ENCODE measurements at places on chromosomes 7 and 10.

DNA sequence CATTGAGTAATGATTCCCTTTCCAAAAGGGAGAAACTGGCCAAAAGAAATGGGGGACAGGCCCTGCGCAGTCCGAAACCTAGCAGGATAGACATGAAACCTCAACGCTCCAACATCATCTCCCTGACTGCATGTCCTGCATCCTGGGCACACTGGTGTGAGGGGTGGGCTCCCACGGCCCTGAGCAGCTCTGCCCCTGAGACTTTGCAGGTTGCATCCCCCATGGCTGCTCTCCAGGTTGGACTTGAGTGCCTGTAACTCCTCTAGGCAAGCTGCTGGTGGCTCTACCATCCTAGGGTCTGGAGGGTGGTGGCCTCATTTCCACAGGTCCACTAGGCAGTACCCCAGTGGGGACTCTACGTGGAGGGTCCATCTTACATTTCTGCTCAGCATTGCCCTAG, 16.3 kb upstream of the CRYGN start:
- no peak for DNase-seq

DNA sequence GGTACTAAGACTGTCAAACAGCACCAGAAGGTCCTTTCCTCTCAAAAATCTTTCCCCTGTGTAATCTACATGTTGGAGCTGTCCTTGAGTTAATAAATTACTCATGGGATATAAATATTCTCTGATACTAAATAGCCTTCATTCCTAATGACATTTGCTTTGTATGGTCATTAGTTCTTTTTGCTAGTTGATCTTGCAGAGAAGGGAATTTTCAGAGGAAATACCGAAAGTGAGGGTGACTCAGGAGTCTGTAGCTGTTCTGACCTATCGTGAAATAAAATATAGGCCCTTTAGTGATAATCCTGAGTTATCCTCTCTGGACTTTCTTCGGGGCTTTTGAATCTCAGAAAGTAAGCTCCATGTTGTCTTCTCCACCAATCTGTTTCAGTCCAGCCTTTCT, 19.4 kb upstream of the CLDN12 start:
- no peak for DNase-seq

GRCh38 chr10:61815496-61815895, 86.0 kb upstream of the ARID5B start:
- DNase-seq = no peak

DNA sequence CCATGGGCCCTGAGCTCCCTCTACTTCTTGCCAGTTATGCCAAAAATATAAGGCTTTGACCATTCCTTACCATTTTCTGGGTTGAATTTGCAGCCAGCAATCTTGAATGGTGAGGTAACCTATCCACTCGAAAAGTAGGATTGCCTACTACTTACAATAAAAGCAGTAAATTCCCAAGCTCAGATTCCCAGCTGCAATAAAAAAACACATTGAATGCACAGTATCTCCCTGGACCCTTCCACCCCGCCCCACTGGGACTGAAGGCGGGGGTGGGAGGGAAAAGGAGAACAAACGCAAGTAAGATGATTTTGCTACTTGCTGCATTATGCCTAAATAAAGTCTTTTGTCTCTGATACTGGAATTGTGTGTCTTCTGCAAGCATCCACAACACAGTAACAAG, 301.9 kb downstream of the HGF start:
- no peak for DNase-seq

- DNase-seq = no peak
These were observed 42.4 kb downstream of the MRPS33 start for GRCh38 chr7:140972344-140972743.

GRCh38 chr10:13862546-13863233, 275.9 kb downstream of the PRPF18 start:
- no peak for DNase-seq

DNA sequence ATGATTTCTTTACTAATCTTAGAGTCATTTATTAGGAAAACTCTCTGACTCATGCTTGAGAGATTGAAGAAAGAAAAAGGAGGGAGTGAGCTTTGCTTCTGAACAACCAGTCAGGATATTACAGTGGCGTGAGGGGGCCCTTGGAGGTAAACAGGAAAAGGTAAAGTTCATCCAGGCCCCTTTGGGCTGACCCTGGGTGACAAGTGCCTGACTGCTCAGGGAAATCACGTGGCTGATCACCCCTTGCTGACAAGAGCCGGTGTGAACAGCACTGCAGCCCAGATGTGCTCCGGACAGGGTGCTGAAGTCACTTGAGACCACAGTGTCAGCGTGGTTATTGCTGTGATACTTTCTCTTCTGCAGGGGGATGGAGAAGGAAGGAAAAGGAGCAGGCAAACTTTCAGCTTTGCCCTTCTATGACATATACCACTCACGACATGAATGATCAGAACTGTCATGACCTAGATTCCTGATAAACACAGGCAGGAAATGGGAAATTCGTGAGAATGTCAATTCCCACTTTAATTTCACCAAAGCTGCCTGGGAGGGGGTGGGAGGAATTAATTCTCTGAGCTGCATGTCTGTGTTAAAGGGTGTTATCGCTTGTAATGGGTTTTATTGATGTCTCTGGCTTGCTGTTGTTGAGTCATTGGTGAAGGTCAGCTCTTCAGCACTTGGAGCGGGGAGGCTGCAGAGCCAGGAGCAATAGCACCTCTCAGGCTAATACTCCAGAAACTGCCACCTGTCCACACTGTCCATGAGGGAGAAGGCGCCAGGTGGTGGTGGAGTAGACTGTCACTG, 139.8 kb upstream of the AOAH start:
- no peak for DNase-seq

DNA sequence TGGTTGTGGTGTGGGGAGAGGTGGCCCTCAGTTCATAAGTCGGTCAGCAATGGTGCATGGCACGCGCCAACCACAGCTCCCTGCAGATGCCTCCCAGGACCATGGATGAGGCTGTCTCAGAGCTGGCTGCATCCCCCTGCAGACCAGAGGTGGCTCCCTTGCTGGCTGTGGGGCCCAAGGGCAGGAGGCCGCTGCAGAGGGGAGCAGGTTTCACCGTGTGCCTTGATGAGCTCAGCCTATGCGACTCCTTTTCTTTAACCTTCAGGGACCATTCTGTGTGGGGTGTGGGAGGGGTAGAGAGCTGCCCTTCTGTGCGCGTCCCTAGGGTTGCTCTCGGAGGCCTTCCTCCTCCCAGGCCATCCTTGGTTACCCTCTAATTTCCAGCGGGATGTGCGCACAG, 152.4 kb downstream of the ACTR3B start:
- no peak for DNase-seq

GRCh38 chr10:80530816-80531215, 6.9 kb upstream of the SH2D4B start:
- DNase-seq = no peak

- DNase-seq = no peak
These were observed 927.4 kb downstream of the LRMDA start for GRCh38 chr10:76358743-76359395.

DNA sequence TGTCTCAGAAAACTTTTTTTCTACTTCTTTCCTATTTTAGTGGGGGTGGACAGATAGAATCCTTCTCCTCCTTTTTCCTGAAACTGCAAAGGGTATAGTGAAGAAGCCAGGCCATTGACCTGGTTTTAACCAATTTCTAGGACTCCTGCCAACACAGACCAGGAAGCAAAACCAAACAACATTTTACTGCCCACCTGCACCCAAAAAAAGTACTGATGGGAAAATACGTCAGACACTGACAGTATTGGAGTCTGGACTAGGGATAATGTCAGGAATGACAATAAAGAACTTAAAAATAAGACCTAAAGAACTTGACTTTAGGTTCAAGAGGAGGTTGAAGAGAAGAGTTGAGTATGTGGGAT, 5.0 kb upstream of the STEAP4 start:
- DNase-seq = no peak

- DNase-seq = no peak
These were observed 6.2 kb downstream of the AGK start for GRCh38 chr7:141557360-141557759.

DNA sequence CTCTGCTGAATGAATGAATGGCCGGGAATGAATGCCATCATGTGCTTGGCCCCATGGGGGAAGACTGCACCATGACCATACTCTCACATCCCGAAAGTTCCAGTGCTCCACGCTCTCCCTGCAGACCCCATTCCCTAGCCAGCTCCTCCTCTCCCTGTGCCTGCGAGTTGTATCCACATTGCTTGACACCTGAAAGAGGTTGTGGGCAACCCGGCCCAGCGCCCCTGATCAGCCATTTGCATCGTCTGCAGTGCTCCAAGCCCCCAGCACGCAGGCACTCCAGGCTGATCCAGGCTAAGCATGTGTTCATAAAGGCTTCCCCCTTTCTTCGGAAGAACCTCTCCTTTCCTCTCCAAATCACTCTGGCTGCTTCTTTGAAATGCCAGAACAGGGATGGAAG, 354.4 kb upstream of the MKI67 start:
- no peak for DNase-seq

DNA sequence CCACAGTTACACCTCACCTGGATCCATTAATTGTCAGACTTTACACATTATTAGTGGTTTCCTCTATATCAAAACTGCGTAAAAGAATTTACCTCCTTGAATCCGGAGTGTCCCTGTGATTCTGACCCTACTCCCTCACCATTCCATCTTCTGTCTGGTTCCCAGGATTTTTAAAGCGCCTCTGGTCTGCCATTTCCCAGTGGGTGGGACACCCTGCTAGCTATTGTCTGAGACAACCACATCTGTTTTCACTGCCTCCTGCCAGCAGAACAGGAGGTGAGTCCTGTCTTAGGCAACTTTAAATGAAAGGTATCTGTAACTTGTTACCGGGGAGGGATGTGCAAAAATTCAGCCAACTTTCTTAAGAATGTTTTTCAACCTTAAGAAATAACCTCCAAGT, 2.3 kb downstream of the MACROH2A2 start:
- no peak for DNase-seq

DNA sequence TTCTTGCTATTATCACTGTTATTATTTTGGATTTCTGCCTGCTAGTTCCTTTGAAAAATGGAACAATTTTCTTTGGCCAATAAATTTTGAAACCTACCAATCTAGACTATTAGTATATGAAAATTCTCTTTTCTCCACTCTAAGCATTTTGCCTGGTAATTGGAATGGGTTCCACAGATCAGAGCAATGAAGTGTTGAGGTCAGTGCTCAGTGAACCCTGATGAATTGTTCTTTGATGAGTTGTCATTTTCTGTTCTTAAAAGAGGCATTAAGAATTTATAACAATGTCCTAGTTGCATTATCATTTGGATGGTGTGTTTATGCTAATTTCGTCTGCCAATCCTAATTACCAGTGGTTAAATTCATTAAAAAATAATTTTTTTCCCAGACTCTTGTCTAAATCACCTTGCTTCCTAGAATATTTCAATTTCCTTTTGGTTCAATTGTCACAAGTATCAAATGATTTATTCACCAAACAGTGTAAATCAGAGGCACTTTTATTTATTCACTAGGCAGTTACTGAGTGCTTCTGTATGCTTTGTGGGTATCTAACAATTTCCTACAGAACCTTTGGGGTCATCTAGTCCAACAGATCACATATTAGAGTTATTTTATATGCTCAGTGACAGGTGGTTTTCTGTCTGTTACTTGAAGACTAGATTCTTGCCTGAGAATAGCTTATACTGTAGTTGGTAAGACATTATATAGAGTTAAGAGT, 239.0 kb downstream of the DNAJB9 start:
- DNase-seq = no peak
